ENCODE measurements at places on chromosomes 4 and X.

- no peak for DNase-seq
Measured at GRCh38 chr4:18100657-18101056, 79.1 kb upstream of the LCORL start.

GRCh38 chr4:102824398-102824797 lies 3.0 kb downstream of the UBE2D3 start:
- DNase-seq = no peak

- no peak for DNase-seq
Measured at GRCh38 chr4:86967798-86968197, 33.0 kb downstream of the AFF1 start.

GRCh38 chrX:30612250-30612655 lies 34.7 kb upstream of the TASL start:
- no peak for DNase-seq

- peak; percentile 14 for DNase-seq
Measured at GRCh38 chr4:108080747-108081146, 88.0 kb downstream of the LEF1 start.
